ENCODE measurements at places on chromosomes 3 and 15. TPM values are rescaled to one million over a fixed set of nuclear protein-coding genes. Genes with fewer than 3 reads are reported as not detected.

- no peak for DNase-seq
These were observed 563 bp downstream of the ARL6IP5 start for GRCh38 chr3:69085168-69085832.

GRCh38 chr3:25834346-25834745, 44.5 kb downstream of the OXSM start:
- no peak for DNase-seq

DNA sequence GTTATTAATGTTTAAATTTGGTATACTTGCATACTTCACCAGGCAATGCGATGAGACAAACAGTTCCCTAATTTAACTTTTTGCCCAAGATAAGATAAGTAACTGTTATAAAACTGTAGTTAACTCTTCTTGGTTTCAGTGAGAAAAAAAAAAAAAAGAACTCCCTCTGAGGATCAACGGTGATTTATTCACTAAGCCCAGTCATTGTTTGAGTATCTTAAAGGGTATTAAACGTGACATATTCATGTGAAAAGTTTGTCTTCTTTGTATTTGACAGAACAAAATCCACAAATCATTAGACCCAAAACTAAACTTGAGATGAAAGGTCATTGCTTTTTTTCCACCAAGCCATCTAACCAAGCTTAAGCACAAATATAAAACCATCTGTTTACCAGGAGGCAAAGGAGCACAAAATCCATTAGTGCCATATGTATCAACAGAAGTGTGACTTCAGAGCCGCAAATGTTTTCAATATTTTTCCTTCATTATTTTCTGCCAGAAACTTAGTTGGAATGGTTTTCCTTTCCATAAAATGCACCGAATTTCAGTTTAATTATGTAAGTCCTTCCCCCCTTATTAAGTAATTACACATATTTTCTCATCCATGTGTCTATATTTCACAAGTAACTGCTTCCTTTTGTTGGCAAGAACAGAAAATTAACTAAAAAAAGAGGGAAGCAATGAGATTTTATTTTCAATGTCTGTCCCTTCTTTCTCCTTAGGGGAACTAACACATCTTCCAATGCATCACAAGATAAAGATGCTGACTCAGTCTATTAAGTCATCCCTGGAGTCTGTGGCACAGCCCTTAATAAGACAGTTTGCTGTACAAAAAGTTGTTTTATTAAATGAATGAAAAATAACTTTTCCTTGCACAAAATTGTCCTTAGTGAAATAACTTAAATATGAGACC, 92.2 kb upstream of the RAP2B start:
- no peak for DNase-seq

GRCh38 chr15:69232765-69233164, 65.9 kb upstream of the PAQR5 start:
- no peak for DNase-seq

- DNase-seq = peak; percentile 69
These were observed 619 bp upstream of the CMTM8 start for GRCh38 chr3:32237670-32238452.

GRCh38 chr15:68228971-68229385, 550 bp downstream of the CLN6 start:
- DNase-seq = no peak

DNA sequence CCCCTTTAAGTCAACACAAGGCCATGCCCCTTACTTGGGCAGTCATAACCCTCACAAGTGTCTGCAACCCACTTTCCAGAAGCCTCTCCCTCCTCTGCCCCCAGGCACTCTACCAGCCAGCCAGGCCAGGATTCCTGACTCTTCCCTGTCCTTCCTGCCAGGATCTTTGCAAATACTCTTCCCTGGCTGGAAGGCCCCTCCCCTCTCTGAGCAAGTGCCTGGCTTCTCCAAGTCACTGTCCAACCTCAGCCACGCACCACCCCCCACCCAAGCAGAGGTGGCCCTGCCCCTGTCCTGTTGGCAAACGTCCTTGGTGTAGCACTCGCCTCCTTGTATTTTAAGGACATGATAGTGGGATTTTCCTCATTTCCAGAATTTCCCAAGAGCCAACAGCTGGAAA, 54.7 kb upstream of the USP3 start:
- DNase-seq = no peak

DNA sequence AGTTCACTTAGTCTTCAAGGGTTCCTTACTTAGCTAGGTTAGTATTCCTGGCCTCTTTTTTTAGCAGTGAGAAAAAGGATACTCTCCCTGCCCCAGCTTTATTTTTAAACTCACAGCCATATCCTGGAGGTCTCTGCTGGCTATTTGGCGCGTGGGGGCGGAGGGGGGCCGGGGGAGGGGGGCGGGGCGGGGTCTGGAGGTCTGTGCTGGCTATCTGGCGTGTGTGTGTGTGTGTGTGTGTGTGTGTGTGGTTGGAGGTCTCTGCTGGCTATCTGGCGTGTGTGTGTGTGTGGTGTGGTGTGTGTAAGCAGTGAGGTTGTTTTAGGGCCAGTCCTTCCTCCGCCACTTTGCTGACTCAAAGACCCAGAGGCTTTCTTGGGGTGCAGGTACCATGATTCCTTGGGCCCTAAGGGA, 579 bp upstream of the PLAAT1 start:
- DNase-seq = no peak

- DNase-seq = peak; percentile 85
These were observed 49.0 kb upstream of the OSBPL11 start for GRCh38 chr3:125644036-125645005.

GRCh38 chr3:36911990-36912804, 32.7 kb downstream of the TRANK1 start:
- DNase-seq = peak; percentile 10

- DNase-seq = no peak
These were observed 172.0 kb upstream of the TRIM42 start for GRCh38 chr3:140505876-140506275.

GRCh38 chr3:128217702-128218547, 64.6 kb downstream of the EEFSEC start:
- peak; percentile 8 for DNase-seq

DNA sequence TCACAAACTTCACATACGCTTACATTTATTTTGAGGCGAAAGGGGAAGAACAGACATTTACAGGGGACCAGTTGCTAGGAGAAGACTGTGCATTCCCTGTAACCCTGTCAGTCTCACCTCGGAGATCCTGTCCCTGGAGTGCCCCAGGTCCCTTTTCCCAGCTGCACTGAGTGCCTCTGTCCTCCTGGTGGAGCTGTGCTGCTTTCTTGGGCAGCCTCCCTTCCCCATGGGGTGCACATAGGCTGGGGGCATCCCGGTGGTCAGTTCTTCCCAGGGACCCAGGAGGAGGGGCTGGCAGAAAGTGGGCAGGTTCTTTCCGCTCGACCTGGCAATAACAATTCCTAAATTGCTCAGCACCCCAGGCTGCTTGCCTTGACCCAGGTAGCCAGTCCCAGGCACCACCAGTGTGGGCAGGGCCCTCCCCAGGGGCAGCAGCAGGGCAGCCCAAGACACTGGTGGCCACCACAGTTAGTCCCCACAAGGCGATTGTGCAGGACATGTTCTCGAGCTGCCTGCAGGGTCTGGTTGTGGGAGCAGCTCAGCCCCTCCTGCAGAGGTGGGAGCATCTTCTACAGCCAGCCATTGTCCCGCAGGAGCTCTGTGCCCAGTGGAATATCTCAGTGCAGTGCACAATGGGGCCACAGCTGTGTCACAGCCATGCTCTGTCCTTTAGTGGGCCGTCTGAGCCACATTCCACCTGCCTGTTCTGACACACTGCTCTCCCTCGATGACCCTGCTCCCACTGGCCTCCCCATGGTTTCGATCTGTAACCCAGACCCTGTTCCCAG, 36.3 kb downstream of the APBA2 start:
- DNase-seq = no peak

- peak; percentile 24 for DNase-seq
These were observed 124.3 kb downstream of the CHSY1 start for GRCh38 chr15:101127506-101128076.

DNA sequence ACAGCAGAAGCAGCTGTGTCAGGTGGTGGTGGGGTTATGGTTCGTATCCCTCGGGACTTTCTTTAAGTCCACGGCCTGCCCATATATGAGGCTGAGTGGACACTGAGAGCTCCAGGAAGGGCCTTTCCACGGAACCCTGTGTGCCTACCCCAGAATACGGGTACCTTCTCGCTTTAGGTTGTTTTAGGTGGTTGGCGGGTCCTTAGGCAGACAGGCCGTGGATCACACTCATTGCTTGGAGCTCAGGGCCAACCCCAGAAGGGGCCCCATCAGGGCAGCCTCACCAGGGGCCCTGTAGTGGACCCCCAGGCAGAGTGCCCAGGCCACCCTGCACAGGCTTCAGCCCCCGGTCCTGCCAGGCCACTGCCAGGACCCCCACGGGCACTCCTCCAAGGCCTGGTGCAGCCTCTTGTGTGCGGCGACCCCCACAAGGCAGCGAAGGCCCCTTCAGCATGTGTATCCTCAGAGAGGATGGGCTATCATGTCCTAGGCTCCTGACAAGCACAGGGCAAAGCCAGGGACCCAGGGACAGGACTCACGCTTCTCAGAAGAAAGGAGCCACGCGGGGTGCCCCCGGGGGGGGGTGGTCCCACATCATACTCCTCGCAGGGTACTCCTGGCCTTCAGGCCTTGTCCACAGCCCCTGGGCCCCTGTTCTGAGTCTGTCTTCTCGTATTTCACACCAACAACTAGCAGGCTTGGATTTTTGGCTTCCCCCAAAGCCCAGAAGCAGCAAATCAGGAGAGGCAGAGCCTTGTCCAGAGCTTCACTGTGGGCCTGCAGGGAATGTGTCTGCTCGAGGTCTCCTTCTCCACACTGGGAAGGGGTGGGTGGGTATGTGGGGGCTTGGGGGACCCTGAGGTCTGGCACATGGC, 93.4 kb downstream of the LRRK1 start:
- DNase-seq = no peak

DNA sequence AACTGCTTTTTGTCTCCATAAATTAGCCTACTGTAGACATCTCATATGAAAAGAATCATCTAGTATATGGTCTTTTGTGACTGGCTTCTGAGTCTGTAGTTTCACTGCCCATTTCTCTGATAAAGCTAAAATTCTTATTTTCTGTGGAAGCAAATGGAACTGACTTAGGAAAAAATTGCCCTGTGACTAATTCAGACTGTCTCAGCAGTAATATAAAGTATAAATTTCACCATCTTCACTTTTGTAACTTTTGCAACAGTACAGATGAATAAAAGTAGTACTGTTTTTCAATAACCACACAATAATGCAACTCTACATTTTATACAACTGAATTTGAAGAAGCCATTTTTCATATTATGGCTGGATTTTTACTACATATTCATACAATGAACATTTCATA, 104.1 kb downstream of the TBC1D5 start:
- no peak for DNase-seq

DNA sequence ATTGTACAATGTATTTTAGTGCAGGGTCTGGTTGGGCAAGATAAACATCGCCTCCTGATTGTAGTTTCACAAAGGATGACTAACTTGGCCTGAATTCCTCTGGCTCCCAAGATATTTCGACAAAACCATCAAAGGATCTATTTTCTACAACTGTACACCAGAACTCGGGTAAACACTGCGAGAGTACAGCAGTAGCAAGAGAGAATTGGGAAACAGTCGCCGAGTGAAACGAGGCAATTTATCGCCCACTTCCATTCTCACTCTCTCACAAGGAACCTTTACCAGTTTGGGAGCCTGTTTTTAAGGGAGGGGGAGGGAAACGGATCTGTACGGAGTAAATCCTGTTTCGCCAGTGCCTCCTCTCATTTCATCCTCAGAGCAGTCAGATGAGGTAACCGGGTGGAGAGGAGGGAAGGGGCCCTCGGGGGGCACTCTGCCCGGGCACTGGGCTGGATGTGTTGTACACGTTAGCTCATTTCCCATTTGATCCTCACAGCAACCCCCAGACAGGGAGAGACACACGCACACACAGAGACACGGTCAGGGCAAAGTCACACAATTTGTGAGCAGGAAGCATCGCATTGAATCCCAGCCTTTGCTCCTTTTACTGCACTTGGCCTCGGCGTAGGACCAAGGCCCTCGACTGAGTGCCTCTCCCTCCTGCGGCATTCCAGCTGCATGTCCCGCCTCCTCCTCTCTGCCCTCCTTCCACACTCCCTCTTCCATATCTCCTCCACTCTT, 120.1 kb downstream of the LIPC start:
- peak; percentile 94 for DNase-seq

DNA sequence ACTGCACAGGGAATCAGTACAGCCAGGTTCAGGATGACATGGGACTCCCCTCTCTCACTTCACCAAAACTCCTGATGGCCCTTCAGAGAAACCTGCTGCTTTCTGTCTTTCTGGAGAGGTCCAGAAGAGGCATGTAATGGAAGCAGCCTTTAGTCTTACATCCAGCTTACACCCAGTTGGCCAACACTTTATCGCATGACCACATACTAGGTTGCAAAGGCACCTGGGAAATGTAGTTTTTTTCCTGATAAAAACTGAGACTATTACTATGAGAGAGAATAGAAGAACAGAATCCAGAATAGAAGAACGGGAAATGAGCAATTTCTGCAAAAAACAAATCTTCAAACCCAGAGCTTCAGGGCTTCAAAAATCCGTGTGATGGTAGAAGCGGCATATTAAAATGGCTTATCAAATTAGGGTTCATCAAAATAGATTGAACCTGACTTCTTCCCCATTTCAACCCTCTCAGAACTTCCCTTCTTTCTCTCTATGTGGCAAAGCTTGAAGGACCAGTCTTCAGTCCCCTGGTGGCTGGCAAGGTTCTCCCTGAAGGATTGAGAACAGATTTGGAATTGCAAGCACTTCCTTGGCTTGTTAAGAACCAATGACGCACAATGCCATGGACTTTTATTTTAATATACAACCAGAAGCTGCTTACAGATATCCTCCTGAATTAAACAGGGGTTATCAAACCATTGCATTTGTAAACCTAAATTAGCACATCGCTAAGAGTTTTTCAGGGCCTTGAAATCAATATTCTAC, 34.4 kb downstream of the CORO2B start:
- DNase-seq = no peak

DNA sequence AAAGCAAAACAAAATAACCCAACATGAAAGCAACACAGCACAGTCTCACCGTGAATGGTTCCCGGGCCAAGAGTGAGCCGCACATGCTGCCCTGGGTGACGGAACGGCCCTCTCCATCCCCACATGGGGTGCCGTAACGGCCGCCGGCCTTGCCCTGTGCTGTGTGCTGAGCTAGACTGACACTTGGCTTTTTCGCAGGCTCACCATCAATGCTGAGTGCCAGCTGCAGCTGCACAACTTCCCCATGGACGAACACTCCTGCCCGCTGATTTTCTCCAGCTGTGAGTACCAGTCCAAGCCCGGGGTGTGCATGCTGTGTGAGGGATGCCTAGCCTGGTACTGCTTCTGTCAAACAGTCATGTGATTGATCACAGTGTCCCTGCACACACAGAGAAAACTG, 357.6 kb downstream of the GABRG3 start:
- no peak for DNase-seq

The GLDN gene
- 0.86 TPM for total RNA-seq

The AMIGO3 gene
- not detected for total RNA-seq

The TTLL13 gene
- 0.29 TPM for total RNA-seq

The ANKRD63 gene
- not detected for total RNA-seq

The ZNF80 gene
- not detected for total RNA-seq

The PLA2G4B gene
- 5.1 TPM for total RNA-seq

The ROPN1B gene
- total RNA-seq = not detected

The RTP3 gene
- 0.09 TPM for total RNA-seq

The ATP1B3 gene
- 84.3 TPM for total RNA-seq

The TMEM212 gene
- total RNA-seq = not detected

The CRYGS gene
- total RNA-seq = 2.1 TPM

The NEO1 gene
- 10.0 TPM for total RNA-seq
